Fibroblast of the aortic adventitia (primary cell): ENCODE measurements at places on chromosomes 7 and 10.

DNA sequence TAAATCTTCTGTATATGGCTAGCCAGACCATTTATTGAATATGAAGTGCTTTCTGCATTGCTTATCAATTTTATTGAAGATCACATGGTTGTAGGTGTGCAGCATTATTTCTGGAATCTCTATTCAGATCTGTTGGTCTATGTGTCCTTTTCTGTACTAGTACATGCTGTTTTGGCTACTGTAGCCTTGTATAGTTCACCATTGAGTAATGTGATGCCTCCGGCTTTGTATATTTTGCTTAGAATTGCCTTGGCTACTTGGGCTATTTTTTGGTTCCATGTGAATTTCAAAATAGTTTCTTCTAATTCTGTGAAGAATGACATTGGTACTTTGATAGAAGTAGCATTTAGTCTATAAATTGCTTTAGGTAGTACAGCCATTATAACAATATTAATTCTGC lies 1187.2 kb downstream of the XPNPEP1 start:
- no peak for DNase-seq

DNA sequence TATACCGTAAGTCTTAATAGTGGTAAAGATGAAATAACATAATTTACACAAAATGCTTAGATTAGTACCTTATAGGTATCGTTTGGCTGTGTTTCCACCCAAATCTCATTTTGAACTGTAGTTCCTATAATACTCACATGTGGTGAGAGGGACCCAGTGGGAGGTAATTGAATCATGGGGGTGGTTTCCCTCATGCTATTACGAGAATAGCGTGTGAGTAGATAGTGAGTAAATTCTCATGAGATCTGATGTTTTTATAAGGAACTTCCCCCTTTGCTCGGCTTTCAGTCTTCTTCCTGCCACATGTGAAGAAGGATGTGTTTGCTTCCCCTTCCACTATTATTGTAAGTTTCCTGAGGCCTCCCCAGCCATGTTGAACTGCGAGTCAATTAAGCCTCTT lies 426.3 kb upstream of the POT1 start:
- DNase-seq: peak; percentile 45

DNA sequence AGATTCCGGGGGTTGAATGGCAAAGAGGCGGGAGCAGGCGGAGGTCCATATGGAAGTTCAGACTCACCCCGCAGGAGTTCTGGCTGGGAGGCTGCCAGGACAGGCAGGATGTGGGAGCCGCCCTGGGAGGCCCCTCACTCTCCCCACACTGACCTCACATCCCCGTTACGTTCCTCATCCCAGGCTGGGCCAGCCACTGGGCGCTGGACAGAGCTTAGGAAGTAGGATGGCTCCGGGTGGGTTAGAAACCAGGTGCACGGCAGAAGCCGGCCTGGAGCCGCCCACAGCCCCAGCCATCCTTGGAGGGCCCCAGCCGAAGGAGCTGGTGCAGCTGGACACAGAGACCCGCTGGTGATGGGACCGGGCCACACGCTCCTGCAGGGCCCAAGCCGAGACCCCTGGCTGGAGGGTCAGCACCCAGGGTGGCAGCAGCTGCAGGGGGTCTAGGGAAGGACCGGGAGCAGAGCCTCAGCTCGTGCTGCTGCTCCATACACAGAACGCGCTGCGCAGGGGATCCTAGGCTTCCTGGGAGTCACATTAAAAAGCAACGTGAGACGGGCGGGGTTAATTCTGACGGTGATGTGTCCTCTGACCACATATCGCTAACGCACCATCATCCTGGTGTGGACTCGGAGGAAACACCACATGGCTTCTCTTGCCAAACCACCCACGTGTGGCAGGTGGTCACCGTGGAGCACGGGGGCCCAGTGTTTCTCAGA lies 98.6 kb upstream of the DIP2C start:
- DNase-seq: no peak

- DNase-seq: no peak
Observed at GRCh38 chr10:48776528-48776927, 91.9 kb downstream of the WDFY4 start.

- no peak for DNase-seq
Observed at GRCh38 chr10:133306941-133307379, 1.7 kb downstream of the TUBGCP2 start.

- no peak for DNase-seq
Observed at GRCh38 chr10:99555371-99555770, 22.6 kb downstream of the NKX2-3 start.

GRCh38 chr10:436911-437665 lies 252.4 kb downstream of the DIP2C start:
- DNase-seq: no peak

DNA sequence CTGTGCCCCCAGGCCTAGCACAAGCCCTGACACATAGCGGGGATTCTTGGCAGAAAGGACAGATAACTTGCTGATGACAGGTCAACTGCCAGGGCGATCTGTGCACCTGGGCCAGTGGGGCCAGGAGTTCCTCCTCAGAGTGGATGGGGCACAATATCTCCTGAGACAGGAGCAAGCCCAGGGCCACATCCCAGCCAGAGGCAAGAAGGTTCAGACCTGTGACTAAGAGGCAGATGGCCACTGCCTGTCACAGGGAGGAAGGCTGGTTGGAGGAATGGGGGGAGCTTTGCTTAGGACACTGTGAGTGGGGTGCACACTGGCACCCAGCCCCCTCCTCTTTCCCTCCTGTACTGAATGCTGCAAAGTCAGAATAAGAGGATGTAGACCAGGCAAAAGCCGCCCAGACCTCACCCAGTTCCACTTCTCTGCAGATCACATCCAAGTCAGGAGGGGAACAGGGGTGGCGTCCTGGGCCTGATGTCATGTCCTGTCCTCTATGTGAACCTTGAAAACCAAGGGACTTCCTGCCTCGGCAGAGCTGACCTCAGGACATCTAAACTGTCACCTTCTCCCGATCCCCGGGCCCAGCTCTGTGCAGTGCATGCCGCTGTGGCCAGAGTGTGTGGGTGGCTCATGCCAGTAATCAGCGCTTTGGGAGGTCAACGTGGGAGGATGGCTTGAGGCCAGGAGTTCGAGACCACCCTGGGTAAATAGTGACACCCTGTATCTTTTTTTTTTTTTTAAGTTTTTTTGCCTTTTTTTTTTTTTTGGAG lies 1.3 kb downstream of the GUSB start:
- DNase-seq: no peak

GRCh38 chr7:123410273-123410904 lies 124.0 kb downstream of the IQUB start:
- DNase-seq: peak; percentile 81
